ENCODE measurements at places on chromosomes 12 and 14.

- no peak for DNase-seq
These were observed 10.6 kb downstream of the TMED10 start for GRCh38 chr14:75165586-75166391.

GRCh38 chr14:100078997-100079725, 13.9 kb downstream of the EVL start:
- DNase-seq = peak; percentile 86

DNA sequence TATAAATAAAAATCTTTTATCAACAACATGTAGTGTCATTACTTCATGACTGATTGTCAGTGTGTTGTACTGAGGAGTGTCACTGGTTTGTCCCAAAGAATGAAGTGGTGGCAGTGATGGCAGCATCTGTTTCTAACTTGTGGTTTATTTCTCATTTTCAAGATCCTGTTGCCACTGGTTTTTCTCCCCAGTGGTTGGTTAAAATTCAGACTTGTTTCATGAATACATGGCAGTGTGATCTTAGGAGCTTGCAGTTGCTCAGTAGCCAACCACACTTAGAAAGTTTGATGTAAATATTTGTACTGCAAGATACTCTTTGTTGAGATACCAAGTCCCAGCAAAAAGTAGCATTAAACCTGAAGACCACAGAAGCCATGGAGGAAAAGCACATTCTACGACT, 69.8 kb downstream of the PLEKHA5 start:
- DNase-seq = no peak

DNA sequence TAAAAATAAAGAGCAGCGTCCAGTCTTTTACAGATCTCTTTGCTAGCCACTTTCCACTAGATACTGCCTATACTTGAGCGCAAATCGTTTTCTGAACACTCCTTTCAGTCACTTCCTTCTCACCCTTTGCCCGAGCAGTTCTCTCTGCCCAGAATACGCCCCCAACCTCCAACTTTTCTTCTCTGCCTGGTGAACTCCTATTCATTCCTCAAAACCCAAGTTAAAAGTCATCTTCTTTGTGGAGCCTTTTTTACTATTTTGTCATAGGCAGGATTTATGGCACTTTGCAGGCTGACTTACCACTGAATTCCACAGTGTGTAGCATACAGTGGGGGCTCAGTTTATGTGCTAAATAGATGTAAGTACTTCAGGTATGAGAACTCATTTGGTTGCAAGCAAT, 4.0 kb downstream of the CCDC63 start:
- DNase-seq = no peak

DNA sequence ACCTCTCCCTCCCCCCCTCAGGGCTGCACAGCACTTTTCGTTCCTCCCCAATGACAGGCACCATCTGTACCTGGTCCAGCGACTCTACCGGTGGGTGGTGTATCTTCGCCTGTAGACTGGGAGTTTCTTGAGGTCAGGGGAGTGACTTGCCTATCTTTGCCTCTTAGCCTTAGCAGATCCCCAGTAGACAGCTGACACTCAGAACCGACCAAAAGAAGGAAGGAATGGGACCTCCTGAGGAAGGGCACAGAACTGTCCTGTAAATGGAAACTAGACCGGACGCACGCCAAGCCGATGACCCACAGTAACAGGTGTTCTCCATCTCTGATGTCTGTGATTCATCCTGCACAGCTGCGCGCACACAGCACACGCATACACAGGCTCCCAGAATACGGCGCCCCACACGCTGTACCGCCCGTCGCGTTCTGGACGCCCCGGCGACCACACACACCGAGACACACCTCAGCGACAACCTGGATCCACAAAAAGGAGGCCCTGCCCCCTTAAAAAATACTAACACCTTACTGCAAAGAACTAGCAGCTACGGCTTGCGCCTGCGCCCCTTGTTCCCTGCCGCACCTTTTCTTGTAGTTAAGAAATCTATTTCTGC, 673 bp upstream of the TTC9 start:
- DNase-seq = peak; percentile 78

DNA sequence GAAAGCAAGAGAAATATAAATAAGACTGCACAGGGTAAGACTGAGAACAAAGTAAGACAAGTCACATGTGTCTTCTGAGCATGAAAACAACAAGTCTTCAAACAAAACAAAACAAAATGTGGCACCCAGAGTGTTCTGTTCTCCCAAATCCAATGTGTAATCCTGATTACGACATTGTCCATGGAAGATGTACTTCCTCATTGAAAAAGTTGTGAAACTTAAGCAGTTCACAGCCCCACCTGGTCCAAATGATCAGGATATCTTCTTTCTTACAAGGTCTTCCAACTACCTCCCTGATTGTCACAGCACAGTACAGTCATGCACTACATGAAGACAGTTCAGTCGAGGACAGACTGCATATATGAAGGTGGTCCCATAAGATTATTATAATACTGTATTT, 23.3 kb upstream of the NEK9 start:
- no peak for DNase-seq

GRCh38 chr14:29743531-29743930, 184.1 kb downstream of the PRKD1 start:
- DNase-seq = no peak

GRCh38 chr12:105855361-105856047, 283.2 kb downstream of the NUAK1 start:
- no peak for DNase-seq

DNA sequence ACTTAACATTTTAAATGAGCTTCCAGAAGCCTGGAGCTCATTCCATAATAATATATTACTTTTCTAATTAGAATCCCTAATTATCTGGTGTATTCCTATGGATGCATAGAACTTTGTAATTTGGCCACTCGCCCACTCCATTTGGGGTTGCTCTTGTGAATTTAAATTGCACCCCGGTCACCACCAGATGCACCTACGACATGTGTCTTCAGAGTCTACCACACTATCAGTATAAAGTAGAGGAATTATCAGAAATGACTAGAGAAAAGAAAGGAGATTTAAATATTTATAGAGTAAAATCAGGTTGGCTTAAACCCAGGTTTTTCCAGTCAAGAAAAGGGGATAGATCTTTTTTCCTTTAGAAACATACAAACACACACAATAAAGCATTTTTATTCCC, 145.8 kb upstream of the DCN start:
- DNase-seq = no peak

DNA sequence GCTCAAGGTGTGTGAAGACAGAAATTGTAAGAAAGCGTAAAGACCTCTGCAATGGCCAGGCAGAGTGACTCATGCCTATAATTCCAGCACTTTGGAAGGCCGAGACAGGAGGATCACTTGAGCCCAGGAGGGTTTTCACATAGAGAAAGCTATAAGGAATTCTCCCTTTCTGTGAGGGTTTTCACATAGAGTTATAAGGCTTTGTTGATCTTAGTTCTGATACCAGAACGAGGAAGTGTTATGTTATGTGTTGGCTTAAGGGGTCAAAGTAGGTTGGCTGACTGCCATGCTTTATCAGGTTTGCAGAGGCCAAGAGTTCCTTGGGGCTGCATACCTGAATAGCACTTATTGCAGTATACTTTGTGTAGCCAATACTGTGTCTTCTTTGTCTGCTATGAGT, 139.1 kb downstream of the ERC1 start:
- DNase-seq = no peak

DNA sequence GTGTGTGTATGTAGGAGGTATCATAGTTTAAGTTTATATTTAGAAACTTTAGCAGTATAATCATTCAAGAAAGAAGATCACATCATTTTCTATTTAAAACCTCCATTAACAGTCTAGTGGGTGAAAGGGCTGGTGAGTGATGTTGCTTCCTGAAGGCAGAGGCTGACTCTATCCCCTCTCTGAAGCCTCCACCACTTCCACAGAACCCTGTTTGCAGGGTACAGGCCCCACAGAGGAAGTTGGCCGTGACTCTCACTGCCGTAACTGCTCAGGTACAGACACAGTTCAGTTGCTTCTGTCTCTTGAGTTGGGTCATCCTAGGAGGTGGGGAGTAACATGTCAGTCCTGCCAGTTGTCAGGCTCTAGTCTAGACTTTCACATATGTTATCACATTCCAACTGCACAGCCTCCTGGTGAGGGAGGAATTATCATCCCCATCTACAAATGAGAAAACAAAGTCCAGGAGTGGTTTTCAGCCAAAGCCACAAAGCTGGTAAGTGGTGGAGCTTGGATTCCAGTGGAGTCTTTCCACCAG, 31.5 kb downstream of the CFL2 start:
- no peak for DNase-seq

DNA sequence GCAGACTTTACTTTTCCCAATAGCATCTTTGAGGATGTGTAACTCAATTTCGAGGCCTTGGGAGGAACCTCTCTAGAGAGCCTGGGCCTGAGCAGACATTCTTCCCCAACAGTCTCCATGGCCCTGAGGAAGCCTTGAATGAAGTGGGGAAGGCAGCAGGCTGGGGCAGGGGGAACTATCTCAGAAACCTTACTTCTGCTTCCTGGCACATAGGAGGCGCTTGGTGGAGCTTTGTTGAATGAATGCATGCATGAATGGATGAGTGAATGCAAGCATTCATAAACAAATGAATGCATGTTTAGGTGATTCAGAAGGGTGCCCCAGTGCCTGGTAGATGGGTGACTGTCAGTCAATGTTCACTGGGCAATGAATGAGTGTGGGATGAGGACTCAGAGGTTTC, 58.3 kb downstream of the GALNT16 start:
- no peak for DNase-seq

DNA sequence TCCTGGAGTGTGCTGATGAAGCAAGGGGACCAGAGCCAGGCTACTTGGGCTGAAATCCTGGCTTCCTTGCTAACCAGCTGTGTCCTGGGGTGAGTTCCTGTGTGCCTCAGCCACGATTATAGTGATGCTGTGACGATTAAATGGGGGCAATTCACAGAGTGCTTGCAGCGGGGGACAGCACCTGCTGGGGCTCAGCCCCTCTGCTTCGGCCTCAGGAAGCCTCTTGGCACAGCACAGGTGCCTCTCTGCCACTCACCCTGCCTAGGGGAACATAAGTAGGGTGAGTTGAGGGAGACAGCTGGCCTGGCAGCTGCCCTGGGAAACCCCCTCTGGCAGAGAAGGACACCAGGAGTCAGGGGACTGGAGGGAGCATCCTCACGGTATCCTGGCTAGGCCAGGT, 9.4 kb downstream of the KRT80 start:
- no peak for DNase-seq

DNA sequence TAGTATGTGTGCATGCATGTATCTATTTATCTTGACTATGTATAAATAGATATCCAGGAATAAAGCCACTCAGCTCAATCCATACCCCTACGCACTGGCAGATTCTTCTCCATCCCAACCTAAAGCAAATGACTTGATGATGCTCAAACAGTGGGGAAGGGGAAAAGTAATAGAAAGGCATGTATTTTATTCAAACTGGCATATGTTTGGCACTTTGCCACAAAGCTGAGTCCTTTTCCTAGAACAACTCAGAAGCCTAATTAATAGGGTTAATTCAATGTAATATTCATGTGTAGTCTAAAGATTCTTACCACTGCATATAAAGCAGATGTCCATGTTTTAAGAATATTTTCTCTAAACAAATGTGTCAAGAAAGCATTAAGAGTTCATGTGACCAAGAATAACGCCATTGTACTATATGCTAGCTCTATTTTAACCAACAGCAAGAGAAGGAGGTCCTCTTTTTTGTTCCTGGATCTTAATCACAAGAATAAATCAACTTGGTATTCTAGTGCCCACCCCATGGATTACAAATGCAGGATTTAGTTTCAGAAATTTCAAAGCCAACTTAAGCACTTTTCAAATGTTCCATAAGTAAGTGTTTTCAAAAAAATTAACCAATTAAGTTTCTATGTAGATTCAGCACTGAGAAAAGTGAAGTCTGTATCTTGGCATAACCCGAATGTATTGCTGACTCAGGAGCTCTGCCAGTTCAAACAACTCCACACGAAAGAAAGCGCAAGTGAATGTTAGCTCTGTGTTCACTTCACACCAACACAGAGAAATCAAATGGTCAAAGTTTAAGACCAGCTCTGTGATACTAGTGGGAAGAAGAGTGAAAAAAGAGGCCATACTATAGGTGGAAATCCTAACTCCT, 233.6 kb downstream of the MED13L start:
- no peak for DNase-seq
